ENCODE measurements at places on chromosomes 16 and 17.
A peak's percentile ranks its signal among the peaks of the same experiment; 100 is the strongest.

DNA sequence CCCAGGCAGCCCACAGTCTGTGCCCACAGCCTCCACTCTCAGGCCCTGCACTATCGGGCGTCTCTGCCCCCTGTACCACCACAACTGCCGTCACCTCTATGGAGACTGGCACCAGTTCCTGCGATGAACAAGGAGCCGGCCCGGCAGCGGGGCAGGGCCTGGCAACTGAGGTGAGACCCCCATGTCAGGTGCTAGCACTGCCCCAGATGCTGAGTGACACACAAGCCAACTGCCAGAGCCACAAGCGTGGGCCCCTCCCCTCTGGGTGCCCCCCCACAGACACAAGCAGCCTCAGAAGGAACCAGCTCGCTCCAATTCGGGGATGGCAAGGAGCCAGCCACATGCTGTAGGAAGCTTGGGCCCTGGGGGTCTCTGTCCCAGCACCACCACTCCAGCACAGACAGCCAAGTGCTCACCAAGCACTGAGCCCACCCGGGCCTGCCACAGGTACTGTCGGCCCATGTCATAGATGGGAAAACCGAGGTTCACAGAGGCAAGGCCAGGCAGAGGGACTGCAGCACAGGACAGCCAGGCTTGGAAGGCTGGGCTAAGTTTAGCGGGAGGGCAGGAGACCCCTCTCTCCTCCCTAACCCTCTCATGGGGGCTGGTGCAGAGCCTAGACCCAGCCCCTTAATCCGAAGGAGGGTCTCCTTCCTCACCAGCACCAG, 1.5 kb upstream of the PVALEF start:
- no peak for DNase-seq

DNA sequence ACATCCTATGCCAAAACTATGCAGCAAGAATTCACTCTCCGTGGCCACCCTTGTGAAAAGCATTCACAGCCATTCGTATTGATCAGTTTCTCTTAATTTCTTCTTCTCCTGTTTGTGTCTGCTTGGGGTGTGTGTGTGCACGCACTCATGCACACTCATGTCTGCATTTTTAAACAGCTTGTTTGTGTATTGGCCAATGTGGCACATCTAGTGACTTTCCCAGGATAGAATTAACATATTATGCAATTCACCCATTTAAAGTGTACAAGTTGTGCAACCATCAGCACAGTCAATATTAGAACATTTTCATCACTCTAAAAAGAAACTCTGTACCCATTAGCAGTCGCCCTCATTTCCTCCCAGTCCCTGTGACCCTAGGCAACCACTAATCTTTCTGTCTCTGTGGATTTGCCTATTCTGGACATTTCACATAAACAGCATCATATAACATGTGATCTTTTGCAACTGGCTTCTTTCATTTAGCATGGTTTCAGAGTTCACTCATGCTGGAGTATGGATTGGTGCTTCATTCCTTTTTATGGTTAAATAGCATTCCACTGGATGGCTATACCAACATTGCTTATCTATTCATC, 20.1 kb downstream of the IRX3 start:
- DNase-seq = no peak

GRCh38 chr17:73384926-73385325, 73.1 kb upstream of the CDC42EP4 start:
- no peak for DNase-seq

DNA sequence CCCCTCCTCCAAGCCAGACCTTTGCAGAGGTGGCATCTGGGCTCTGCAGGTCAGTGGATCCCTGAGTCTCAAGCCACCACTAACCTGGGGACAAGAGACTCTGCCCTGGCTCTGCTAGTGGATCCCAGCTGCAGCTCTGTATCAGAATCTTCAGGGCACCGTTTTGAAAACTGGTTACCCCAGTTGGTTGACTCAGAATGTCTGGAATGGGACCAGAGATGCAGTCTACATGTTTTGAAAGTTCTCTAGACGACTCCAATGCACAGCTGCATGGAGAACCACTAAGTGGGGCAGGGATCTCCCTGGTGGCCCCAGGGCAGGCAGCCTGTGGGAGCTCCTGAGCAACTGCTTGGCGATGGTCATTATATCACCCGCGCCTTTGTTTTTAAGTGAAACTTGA, 34.1 kb upstream of the ADORA2B start:
- DNase-seq = no peak

GRCh38 chr16:22400900-22401299, 26.5 kb upstream of the CDR2 start:
- peak; percentile 4 for DNase-seq

DNA sequence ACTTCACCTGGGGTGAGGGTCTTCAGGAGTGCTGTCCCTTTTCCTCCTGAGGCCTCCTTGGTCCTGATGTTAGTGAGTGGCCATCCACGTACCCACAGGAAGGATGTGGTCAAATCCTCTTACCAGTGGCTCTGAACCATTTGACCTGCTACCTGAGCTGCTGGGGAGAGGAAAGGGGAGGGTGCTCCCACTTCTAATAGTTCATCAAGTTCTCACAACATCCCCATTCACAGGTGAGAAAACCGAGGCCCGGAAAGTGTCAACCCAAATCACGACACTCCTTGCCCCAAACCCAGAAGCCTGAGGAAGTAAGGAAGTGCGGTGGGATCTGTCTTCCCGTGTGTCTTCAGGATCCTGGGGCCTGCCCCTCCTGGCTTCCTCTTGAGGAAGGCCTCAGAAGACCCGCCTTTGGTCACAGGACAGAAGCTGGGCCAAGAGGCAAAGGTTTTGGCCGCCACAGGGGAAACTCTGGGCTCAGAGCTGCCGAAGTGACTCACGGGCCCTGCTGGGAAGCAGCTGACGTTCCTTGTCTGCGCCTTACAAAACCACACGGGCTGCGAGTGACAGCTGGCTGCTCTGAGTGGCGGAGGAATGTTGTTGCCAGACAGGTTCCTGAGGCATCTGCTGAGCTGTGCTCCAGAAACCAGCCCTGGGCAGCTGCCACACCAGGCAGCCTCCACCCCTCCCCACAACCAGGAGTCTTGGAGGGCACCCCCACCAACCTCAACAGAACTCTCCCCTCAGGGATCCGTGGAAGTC, 13.9 kb upstream of the KIFC3 start:
- peak; percentile 80 for DNase-seq

DNA sequence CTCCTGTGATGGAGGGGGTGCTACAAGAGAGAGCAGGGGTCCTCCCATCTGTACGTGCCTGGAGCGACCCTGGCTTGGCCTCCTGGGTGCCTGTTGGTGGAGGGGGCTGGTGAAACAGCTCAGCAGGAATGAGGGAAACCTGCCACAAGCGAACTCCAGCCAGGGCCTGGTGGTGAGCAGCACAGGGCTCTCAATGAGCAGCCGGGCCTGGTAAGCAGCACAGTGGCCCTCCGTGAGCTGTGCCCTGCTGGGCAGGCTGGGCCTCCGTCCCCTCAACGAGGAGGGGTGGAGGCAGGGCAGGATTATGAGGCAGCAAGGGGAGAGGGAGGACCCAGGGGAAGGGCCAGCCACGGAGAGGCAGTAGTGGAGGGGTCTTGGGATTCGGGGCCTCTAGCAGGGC, 101.9 kb downstream of the SDK2 start:
- no peak for DNase-seq

GRCh38 chr16:83392743-83393142, 415.0 kb upstream of the HSBP1 start:
- DNase-seq = no peak

- DNase-seq = peak; percentile 39
Measured at GRCh38 chr16:84982434-84982833, 28.9 kb downstream of the ZDHHC7 start.

GRCh38 chr17:81037026-81037797, 2.3 kb downstream of the BAIAP2 start:
- DNase-seq = no peak

DNA sequence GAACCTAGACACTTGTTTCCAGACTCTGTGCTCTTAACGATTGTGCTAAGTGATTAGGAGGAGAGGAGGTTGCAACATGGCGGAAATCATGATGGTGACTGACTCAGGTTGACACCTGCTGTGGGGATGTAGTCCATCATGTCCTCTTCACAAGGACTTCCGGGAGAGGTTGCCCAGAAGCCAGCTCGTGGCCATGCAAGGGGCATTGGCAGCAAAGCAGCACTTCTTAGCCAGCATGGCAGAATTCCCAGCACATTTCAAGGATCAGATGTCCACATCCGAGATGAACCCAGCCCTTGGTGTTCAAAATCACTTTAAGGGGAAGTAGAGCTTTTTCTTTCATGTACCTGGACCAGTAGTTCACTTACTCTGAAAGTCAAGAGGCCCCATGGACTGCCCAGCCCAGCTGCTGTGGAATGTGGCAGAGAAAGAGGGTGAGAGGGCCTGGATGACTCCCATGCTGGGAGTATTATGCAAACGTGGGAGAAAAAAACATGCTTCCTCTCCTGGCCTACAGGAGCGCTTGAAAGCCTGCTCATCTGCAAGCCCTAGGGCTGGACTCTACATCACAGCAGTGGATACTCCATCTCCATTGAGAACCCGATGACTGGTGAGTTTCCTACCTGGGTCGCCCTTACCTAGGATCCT, 65.5 kb downstream of the IRX6 start:
- no peak for DNase-seq

- no peak for DNase-seq
Measured at GRCh38 chr16:61817583-61818278, 218.5 kb downstream of the CDH8 start.

DNA sequence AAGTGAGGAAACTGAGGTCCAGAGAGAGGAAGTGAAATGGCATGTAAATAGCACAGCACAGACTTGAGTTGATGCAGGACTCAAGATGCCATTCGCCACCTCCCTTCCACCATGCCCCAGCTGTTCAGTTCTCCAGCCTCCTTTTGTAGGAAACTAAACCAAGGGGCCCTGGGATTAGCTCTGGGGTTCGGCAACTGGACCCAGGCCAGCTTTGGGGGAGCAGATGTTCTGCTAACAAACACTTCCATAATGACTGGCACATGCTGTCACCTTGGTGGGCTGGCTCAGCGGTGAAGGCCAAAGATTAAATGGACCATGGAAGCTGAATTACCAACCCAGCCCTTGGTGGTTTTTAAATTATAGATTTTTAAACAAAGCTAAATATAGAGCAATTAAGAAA, 77.0 kb downstream of the IRX6 start:
- DNase-seq = no peak

- no peak for DNase-seq
Measured at GRCh38 chr16:66905633-66906539, 12.8 kb downstream of the CDH16 start.

DNA sequence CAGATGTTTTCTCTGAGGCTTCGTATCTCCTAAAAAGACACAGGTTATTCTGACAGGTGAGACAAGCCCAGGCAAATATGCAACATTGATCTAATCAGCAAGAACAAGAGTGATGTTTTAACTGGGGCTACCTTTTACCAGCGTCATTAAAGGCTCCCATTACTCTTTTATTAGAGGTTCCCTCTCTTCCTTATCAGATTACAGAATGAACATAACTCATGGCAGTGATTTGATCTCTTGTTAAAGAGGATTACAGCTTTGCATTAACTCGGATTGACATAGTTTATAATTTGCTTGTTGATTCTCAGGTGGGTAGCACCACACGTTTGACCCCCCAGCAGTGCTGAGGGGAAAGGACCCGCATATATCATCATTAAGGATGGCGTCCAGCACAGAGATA, 90.5 kb downstream of the AATF start:
- DNase-seq = no peak

GRCh38 chr16:55179411-55179810, 144.6 kb upstream of the IRX6 start:
- no peak for DNase-seq

- no peak for DNase-seq
Measured at GRCh38 chr17:33933576-33933975, 321.5 kb upstream of the CCL2 start.

GRCh38 chr17:36992701-36993100, 43.9 kb downstream of the AATF start:
- no peak for DNase-seq

- no peak for DNase-seq
Measured at GRCh38 chr16:19968891-19969683, 84.4 kb upstream of the GPRC5B start.

DNA sequence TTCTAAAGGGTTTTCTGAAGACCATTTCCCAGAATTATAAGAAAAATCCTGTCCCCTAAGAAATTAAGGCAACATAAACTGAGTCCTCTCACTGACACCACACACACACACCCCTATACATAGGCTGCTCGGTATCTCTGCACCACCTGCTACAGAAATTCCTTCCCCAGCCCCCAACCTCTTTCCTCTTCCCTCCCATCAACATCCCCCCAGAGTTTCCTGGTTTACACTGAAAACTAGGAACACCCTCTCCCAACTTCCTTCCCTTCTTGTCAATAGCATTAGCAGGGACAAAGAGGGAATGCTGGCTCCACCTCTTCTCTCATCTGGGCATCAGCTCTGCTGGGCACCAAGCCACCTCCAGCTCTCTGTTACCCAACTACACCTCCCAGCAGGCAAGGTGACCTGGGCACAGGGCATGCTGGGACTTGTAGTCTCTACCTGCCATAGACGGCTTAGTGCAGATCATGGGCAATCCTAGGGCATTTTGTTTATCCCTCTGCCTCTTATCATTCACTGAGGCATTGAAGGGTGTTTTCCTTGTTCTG, 15.7 kb downstream of the CAVIN1 start:
- DNase-seq = peak; percentile 73

DNA sequence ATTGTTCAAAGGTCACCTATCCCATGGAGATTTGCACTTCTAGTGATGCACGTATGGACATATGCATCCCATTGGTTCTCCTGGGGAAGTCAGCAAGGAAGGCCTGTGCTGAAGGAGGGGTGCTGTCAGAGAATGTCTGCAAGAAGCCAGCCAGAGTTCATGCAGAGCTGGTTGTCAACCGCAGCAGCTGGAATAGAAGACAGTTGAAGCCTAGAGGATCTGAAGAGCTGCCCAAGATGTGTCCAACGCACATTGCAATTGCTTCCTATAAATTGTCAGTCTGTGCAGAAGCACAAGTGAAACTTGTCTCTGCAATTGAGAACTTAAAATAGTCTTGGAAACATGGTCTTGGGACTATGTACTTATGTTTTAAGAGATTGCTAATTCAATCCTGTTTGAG, 82.1 kb upstream of the CNTNAP4 start:
- DNase-seq = no peak

DNA sequence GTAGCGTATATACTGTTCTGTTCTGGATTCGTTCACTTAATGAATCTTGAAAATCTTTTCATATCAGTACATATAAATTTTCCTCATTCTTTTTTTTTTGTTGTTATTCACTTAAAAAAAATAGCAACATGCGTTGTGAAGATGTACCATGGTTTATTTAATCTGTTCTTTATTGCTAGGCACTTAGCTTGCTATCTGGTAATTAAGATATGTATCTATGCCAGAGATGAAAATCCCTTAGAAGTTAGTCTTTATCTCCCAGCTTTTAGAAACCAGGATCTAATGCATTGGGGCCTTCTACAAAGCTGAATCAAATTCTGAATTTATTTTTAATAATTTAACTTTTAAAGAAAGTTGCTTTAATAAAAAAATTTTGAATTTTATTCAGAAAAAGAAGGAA, 13.0 kb upstream of the DNAJA2 start:
- no peak for DNase-seq

GRCh38 chr17:66412857-66413558, 110.6 kb downstream of the PRKCA start:
- DNase-seq = no peak

Measured in common myeloid progenitor, CD34-positive (primary cell).